ENCODE measurements at places on chromosomes 3 and 15. TPM values are rescaled to one million over a fixed set of nuclear protein-coding genes. Genes with fewer than 3 reads are reported as not detected.
A peak's percentile ranks its signal among the peaks of the same experiment; 100 is the strongest.

The CLEC3B gene
- total RNA-seq = 74.0 TPM

DNA sequence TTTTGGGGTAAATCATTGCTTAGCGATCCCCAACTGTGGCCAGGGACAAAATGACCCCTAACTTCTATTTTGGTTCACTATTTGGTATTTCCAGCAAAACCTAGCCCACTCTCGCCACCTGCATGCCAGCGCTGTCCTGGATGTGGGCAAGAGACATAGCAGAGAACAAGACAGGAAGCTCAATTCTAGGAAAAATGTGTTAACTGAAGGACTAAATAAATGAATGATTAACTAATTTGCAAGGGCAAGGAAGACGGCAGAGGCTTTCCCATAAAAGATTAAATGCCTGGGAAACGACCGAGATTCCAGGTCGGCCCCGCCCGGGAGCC, 408 bp downstream of the NICN1 start:
- H3K36me3 ChIP-seq = no peaks in the 10 kb centered on the region
- DNase-seq = no peak
- no peaks in the 10 kb centered on the region for H3K27me3 ChIP-seq
- H3K27ac ChIP-seq = peak overlapping the region; percentile 95

GRCh38 chr3:186682812-186683211, 17.0 kb downstream of the HRG start:
- no peak overlapping the region for H3K4me3 ChIP-seq
- no peak for DNase-seq
- H3K4me1 ChIP-seq = no peaks in the 10 kb centered on the region
- no peak overlapping the region for H3K27ac ChIP-seq
- no peaks in the 10 kb centered on the region for H3K27me3 ChIP-seq

DNA sequence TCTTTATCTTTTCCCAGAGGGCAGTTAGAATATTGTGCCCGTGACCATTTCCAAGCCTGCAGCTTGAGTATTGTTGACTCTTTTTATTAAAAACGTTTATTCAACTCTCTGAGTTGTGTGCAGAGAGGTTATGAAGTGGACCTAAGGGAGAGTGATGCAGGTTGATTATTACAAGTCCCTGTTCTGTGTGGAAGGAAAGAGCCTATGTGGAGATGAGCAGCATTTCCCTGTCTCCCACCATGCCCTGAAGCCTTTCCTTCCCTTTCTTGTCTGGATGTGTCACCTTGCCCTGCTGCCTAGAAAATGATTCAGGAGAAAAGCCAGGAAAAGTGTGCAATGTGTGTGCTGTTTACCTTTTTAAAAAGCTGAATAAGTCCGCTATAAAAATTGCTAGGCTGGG, 19.4 kb downstream of the ZPLD1 start:
- no peak for DNase-seq
- H3K4me1 ChIP-seq = no peaks in the 10 kb centered on the region
- no peak overlapping the region for H3K27ac ChIP-seq

The MITF gene
- 24.3 TPM for total RNA-seq

DNA sequence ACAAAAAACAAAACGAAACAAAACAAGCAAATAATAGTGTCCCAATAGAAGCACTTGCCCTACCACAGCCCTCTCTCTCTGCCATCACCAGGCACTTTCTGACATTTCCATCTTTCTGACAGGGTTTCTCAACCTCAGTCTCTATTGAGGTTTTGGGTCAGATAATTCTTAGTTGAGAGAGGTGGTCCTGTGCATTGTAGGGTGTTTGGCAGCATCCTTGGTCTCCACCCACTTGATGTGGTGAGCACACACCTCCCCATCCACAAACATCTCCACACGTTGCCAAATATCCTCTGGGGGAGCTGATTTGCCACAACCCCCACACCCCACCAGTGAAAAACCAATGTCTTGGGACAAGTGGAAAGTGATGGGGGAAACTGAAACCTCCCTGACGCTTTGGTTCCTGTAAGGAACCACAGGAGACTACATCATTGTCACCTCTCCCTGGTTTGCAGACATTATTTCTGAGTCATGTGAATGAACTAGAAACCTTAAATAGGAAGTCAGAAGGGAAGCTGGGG, 733.7 kb upstream of the CFAP20DC start:
- H3K27me3 ChIP-seq = no peaks in the 10 kb centered on the region
- no peak overlapping the region for H3K4me3 ChIP-seq
- no peak overlapping the region for H3K27ac ChIP-seq
- no peaks in the 10 kb centered on the region for H3K36me3 ChIP-seq

The PATL2 gene
- 1.7 TPM for total RNA-seq

GRCh38 chr3:99118381-99118780, 216.9 kb upstream of the DCBLD2 start:
- no peak overlapping the region for H3K27ac ChIP-seq
- H3K27me3 ChIP-seq = no peaks in the 10 kb centered on the region
- no peak for DNase-seq
- no peaks in the 10 kb centered on the region for H3K36me3 ChIP-seq

DNA sequence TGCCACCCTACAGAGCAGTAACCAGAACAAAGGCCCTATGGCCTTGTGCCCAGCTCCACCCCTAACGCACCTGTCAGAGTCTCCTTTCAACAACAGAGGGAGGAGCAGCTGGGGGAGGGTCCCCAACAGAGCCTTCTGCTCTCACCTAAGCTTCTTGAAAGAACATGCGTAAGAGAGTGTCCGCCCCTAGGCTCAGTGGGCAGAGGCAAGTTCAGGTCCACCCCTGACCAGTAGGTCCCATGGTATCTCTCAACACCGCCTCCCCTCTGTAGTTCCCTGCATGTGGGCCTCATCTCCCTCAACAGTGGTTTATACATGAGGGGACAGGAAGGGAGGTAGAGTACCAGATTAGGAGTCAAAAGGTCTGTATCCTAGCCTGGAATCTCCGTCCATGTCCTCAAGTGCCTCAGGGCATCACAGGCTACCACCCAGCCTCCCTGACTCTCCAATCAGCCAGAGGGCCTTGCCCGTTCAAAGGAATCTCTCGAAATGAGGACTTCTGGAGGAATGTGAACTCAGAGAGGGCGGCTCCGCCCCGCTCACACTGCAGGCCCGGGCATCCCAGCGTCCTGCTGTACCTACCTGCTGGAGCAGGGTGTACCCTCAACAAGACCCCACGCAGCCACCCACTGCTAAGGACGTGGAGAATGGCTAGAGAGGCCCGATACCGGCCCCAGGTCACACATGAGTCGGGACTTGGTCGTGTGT, 680 bp downstream of the POC1A start:
- peaks cover 6% of the 10 kb centered on the region for H3K4me1 ChIP-seq
- H3K36me3 ChIP-seq = peaks cover 4% of the 10 kb centered on the region
- H3K27ac ChIP-seq = peak overlapping the region; percentile 95
- DNase-seq = peak; percentile 75
- H3K4me3 ChIP-seq = peak overlapping the region; percentile 65

GRCh38 chr3:158531334-158531733, 39.7 kb upstream of the MLF1 start:
- no peak for DNase-seq
- no peaks in the 10 kb centered on the region for H3K36me3 ChIP-seq
- no peaks in the 10 kb centered on the region for H3K4me1 ChIP-seq
- H3K27ac ChIP-seq = no peak overlapping the region
- H3K4me3 ChIP-seq = no peak overlapping the region

- no peak overlapping the region for H3K4me3 ChIP-seq
- DNase-seq = no peak
- H3K36me3 ChIP-seq = peaks cover 100% of the 10 kb centered on the region
These were observed 19.2 kb upstream of the ITPKA start for GRCh38 chr15:41474436-41474835.

GRCh38 chr15:76118767-76119166, 59.0 kb downstream of the TMEM266 start:
- DNase-seq = no peak
- H3K27ac ChIP-seq = no peak overlapping the region
- no peak overlapping the region for H3K4me3 ChIP-seq
- no peaks in the 10 kb centered on the region for H3K36me3 ChIP-seq
- H3K4me1 ChIP-seq = no peaks in the 10 kb centered on the region

The TMEM108 gene
- total RNA-seq = 19.3 TPM
